HCEC 1CT (cell line): ENCODE measurements at places on chromosomes 2 and 18.
A peak's percentile ranks its signal among the peaks of the same experiment; 100 is the strongest.

DNA sequence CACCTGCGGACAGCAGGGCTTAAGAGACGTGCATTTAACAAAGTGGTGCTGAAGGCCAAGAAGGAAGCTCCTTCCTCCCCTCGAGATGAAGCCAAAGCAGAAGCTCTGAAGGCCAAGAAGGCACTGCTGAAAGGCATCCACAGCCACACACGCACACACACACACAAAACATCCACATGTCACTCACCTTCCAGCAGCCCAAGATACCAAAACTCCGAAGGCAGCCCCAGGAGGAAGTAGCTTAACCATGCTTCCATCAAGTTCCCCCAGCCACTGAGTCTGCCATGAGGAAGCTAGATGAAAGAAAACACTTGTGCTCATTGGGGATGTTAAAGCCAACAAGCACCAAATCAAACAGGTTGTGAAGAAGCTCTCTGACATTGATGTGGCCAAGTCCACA, 175.7 kb upstream of the POU3F3 start:
- no peak for DNase-seq

- DNase-seq = no peak
Measured at GRCh38 chr2:70891572-70892357, 43.9 kb upstream of the ATP6V1B1 start.

GRCh38 chr2:134582547-134582899, 136.3 kb downstream of the TMEM163 start:
- no peak for DNase-seq

DNA sequence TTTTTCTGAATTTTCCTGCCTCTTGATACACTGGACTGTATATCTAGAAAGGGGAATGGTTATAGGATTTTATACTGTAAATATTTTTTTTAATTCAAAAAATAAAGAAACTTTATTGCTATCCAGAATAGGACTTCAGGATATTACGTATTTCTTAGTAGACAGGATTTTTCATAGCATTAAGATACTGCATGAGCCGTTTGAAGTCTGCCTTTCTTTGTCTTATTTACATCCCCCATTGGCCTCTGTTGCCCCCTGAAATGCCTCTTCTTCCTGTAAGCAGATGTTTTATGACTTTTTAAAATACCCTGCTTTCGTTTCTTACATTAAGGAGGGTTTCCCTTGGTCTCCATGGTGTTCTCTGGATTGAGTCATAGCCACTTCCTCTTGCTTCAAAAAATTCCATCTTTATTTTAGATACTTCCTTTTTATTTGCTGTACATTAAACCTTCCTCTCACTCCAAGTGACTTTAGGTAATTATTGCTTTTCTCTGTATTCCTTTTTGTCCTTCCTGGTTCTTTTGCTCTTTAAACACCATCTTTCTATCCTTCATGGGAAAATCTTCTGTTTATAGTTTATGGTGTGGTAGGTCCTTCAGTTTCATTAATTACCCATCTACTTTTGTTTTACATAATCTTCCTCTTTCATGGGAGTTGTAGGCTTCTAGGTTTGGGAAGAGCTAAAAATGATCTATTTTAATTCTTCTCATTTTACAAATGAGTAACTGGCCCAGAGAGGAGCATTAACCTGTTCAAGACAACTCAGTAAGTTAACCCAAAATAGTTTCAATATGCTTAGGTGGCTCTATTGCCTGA, 72.6 kb downstream of the ZNF532 start:
- DNase-seq = peak; percentile 68

GRCh38 chr18:69559604-69560003, 158.9 kb downstream of the DOK6 start:
- DNase-seq = no peak

DNA sequence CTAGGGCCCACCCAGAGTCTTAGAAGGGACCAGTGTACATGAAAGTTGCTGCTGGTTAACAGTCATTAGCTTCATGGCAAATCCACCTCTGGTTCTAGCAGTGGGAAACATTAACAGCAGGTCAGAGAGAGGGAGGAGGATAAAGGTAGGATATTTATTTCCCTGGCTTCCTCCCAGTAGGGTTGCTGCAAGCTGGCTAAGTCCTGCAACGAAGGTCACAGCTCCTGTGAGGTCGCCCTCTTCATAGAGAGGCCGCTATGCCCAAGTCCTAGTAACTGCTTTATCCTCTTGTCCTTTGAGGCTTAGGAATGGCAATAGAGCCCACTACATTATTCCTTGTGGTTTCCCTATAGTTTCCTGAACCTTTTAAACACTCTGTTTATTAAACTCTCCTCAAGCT, 84.0 kb upstream of the ACSL3 start:
- no peak for DNase-seq

DNA sequence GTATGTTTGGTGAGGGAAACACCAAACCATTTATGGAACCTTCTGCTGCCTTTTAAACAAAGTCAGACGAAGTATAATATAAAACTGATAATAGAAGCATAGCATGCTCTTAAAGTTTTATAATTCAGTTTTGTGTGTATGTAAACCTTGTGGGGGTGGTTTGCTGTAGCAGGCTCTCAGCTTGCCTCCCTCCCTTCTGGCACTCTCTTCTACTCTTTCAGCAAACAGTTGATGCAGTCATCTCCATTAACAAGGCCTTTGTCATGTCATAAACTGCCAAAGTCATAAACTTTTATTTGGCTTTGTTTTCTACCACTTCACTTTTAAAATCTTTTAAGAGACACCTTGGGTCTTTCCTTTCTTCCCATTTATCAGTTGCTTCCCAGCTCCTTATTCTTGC, 448.2 kb upstream of the SETBP1 start:
- DNase-seq = no peak

- DNase-seq = peak; percentile 22
Measured at GRCh38 chr2:65458999-65459398, 26.6 kb upstream of the SPRED2 start.

DNA sequence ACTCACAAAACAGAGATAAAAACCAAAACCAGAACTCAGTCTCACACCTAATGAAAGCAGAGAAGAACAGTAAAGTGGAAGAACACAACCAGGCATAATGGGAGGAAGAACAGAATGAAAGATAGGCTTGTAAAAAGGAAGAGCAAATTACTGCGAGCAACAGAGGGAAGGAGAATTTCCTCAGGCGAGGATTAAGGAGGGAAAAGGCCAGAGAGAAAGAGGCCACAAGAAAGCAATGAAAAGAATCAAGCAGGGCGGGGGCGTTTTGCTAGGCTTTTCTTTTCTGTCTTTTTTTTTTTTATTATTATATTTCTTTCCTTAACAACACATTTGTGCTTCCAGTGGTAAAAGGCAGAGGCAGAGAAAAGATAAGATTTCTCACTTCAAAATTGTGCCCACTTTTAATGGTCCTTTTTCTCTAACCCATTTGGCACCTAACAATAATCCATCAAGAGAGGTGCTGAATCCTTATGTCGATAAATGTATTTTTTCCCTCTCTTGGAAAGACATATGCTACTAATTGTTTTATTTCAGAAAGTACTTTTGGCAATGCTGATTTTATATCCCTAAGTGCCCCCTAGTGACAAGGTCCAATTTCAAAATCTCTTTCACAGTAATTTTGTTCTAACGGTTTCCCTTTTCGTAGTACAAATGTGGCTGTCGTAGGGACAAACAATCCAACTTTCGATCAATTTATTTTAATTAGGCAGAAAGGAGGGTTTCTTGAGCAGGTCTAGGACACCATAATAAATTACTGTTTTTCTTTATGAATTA, 138.7 kb upstream of the AQP4 start:
- no peak for DNase-seq

DNA sequence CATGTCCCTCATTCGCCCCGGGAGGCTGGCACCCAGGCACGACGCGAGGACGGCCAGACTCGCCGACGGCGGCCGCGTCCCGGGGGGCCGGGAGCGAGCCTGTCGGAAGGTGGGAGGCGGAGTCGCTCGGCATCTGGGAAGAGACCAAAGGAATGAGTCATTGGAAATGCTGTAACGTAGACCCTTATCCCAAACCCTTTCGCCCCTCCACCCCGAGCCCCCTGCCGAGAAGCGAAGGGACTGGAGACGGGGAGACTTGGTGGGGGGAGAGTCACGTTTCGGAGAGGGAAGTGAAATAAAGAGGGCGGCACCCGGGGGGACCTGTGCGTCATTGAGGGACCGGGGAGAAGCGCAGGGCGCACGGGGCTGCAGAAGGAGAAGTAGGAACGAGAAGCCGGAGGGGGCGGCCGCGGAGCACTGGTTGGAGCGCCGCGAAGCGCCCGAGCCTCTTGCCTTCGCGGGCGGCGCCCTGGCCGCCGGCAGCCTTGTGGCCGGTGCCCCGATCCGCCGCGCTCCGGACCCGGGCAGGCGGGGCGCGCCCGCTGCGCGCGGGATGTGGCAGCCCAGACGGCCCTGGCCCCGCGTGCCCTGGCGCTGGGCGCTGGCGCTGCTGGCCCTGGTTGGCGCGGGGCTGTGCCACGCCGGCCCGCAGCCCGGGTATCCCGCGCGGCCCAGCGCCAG, at the start of gene EMILIN2:
EMILIN2 (plus strand) TSS at position 371 of the 681 bp plus-strand sequence; CDS start at position 554, 183 bp downstream.
- DNase-seq = no peak

DNA sequence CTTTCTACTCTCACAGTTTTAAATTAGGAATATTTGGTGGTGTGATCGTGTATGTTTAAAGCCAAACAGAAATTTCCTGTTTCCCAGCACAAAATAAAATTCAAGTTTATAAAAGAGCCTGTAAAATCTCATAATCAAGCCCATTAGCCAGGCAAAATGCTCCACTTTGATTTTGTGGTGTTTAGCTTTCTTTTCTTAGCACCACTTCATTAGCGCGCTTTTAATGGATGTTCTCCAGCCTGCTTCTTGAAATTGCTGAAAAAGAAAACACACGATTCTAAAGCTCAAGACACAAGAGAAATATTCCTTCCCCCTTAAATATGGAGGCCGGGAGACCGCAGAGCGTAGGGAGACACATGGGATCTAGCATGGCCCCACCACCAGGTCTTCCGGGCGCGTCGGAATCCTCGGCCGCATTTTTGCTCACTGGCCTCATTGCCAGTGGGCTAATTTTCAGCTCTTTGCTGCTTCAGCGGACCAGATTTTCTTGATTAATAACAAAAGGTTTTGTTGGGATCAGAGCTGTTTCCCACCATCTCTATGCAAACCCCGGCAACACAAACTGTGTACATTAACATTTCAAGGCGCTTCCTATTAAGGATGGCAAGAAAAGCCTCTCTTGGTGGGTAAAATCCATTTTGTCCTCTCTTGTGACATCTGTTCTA, 40.4 kb upstream of the ID2 start:
- no peak for DNase-seq

- peak; percentile 86 for DNase-seq
Measured at GRCh38 chr2:46164529-46165301, 132.5 kb upstream of the EPAS1 start.

DNA sequence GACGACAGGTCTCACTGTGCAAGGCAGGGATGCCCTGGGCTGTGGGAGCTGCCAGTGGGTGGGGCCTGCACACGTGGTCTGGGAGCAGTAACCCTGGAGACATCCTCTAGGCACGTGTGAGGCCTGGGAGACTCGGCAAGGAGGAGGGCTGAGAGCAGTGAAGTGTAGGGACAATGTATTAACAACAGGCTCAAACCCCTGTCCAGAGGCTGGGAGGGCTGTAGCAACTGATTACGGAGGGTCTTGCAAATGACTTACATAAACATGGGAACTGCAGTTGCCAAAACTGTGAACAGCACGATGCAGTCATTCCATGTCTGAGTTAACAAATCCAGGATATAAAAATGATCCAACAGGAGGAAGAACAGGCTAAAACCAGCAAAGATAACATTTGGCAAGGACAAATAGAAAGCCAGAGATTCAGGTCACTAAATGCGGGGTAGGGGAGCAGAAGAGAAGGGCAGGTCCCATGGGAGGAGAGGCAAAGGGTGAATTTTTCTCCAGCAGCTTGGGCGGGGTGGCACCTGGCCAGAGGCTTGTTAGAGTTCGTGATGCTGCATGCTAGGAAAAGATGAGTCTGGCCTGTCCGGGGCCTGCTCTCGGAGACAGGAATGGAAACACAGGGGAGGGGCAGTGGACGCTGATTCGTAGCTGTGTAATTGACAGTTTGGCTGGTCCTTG, 44.9 kb downstream of the CYP27C1 start:
- no peak for DNase-seq

DNA sequence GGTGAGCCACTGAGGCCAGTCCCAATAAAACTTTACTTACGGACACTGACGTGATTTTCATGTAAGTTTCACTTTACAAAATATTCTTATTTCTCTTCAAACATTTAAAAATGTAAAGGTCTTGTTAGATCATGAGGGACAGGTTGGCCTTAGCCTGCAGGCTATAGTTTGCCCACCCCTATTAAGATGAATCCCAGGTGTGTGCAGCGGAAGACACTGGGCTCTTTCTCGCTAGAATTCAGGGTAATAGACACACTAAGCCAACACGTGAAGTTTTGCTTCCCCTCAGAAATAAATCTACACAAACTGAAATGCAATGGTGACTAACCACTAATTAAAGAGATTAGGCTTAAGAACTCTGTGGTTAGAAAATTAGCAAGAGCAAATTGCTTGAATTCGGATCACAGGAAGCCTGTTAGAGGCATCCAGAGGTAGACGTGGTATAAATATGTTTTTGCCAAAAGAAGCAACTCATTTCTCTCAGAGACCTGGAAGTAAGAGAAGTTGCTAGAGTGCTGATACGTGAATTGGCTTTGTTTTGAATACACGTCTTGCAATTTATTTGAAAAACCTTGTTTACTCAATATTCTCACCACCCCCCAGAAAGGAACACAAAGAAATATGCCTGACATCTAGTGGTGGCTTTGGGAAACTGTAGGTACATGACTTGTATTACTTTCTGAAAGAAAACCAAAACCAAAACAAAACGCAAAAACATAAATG, 151.6 kb downstream of the DTNB start:
- peak; percentile 65 for DNase-seq

DNA sequence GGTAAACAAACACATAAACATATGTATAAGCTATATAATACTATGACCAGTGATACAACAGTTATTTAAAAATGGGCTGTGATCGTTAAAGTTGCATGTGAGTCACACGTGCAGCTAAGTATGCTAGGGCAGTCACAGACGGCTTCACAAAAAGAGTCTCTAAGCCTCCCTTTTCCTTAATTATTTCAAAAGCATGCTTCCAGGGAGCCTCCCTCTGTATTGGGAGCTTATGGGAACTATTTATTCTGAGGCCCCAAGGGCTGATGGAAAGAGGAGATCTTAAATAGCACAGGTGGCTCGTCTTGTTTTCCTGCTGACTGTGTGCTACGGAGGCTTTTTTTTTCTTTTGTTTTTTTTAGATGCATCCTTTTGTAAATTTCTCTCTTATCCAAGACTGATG, 94.3 kb downstream of the ADCYAP1 start:
- DNase-seq = no peak

- no peak for DNase-seq
Measured at GRCh38 chr2:229084447-229084846, 186.6 kb downstream of the PID1 start.

DNA sequence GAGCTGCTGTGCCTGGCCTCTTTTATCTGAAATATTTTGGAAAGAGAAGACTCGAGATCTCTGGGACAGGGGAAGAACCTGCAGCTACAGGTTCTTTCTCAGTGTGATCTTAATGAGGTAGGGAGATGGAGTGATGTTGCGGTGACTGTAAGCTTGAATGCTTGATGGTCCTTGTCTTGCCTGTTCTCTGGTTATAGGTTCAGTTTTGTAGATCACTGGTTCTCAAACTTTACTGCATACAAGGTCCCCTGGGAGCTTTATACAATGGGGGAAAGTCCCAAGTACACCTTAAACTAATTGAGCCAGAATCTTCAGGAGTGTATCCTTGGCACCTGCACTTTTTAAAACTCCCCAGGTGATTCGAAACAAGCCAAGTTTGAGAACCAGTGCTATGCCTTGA, 136.7 kb upstream of the CXCR4 start:
- no peak for DNase-seq

- DNase-seq = no peak
Measured at GRCh38 chr2:156087875-156088274, 244.6 kb downstream of the NR4A2 start.

GRCh38 chr2:199524689-199525574, 67.2 kb upstream of the SATB2 start:
- no peak for DNase-seq

- peak; percentile 96 for DNase-seq
Measured at GRCh38 chr2:109238580-109238979, 109.6 kb downstream of the SH3RF3 start.
